ENCODE measurements at places on chromosomes 1 and 21. TPM values are rescaled to one million over a fixed set of nuclear protein-coding genes. Genes with fewer than 3 reads are reported as not detected.

DNA sequence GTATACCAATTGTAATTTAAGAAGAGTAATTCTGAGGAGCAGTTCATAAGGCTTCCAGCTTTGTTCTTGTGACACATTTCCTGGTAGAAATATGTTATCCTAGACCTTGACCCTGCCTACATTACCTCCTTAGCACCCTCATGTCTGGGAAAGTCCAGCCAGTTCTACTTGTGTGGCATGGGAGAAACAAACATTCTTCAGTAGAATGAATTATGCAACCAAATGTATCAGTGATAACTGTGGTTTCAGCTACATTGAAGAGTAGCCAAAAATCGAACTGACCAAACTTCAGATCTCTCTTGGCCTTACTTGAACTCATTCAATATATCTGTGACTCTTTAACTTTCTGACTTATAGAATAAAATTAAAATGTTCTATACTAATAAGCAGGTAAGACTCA is 308.1 kb upstream of the LYPLAL1 start:
- no peak overlapping the region for H3K27ac ChIP-seq
- H3K4me1 ChIP-seq = no peaks in the 10 kb centered on the region
- DNase-seq = no peak
- no peaks in the 10 kb centered on the region for H3K27me3 ChIP-seq
- no peaks in the 10 kb centered on the region for H3K36me3 ChIP-seq
- H3K4me3 ChIP-seq = no peak overlapping the region

The TMPRSS3 gene
- 1.3 TPM for total RNA-seq

The GORAB gene
- total RNA-seq = 15.7 TPM

GRCh38 chr1:116881879-116882520 is 27.7 kb upstream of the PTGFRN start:
- no peaks in the 10 kb centered on the region for H3K36me3 ChIP-seq
- peak overlapping the region; percentile 81 for H3K27ac ChIP-seq
- H3K4me1 ChIP-seq = peaks cover 12% of the 10 kb centered on the region
- H3K4me3 ChIP-seq = no peak overlapping the region

The PLK3 gene
- total RNA-seq = 32.6 TPM

DNA sequence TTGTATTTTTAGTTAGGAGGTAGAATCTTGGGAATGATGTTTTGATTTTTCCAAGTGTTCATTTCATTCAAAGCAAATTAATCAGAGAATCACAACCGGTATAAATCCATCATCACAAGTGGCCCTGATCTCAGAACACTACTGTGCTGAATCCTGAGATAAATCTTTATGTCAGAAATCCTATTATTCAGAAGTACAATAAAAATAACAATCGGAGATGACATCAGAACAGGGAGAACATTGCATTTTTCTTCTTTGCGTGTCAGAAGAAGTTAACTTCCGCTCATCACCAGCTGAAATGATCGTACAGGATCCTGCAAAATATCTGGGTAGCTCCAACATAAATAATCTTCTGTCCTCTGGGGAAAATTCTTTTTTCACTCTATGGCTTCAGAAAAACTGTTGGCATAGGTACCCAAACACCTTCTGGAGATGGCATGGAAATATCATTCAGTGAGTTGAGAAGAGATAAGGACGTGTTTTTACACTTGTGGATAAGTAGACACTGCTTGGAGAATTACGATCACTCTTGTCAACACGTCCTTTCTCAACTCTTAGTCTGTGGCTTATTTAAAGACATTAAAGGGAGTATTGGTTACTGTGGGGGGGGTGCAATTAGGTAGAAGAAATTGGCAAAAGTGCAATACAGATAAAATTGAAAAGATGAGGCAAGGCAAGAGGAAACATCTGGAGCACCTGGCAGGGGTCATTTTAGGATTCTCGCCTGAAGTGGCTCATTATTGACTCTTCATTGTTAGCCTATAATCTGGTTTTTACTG is 46.9 kb upstream of the SMYD2 start:
- no peak overlapping the region for H3K4me3 ChIP-seq
- DNase-seq = no peak
- no peak overlapping the region for H3K27ac ChIP-seq
- H3K4me1 ChIP-seq = no peaks in the 10 kb centered on the region

DNA sequence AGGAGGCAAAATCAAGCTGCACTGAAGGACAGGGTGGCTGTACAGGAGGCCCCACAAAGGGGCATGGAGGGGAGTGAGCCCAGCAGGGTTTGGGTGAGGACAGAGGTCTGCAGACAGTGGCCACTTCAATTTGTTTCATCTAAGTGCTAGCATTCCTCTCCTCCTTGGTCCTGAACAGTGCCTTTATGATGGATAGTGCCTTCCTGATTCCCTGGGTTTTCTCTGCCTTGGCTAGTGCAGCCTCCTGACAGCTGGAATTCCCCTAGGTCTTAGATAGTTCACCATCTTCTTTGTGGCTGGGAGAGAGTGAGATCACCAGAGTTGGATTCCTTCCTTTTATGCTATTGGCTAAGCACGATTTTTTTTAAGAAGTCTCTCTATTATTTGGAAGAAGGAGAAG is 3.8 kb upstream of the HPCAL4 start:
- H3K27me3 ChIP-seq = peaks cover 24% of the 10 kb centered on the region
- H3K36me3 ChIP-seq = no peaks in the 10 kb centered on the region
- H3K4me1 ChIP-seq = peaks cover 19% of the 10 kb centered on the region
- no peak for DNase-seq

The PLA2G2F gene
- total RNA-seq = not detected

GRCh38 chr21:15309022-15309590 is 244.3 kb upstream of the NRIP1 start:
- no peaks in the 10 kb centered on the region for H3K36me3 ChIP-seq
- no peak overlapping the region for H3K4me3 ChIP-seq
- no peak for DNase-seq
- H3K27me3 ChIP-seq = no peaks in the 10 kb centered on the region
- no peak overlapping the region for H3K27ac ChIP-seq

The RRP1 gene
- 19.3 TPM for total RNA-seq

The ST6GALNAC5 gene
- 33.4 TPM for total RNA-seq

- H3K27me3 ChIP-seq = peaks cover 23% of the 10 kb centered on the region
- no peak overlapping the region for H3K27ac ChIP-seq
- no peaks in the 10 kb centered on the region for H3K4me1 ChIP-seq
- no peaks in the 10 kb centered on the region for H3K36me3 ChIP-seq
- no peak for DNase-seq
- H3K4me3 ChIP-seq = no peak overlapping the region
These were observed 23.9 kb upstream of the SAMD11 start for GRCh38 chr1:899636-900317.

GRCh38 chr1:199734186-199734585 is 293.3 kb upstream of the NR5A2 start:
- DNase-seq = no peak
- H3K27me3 ChIP-seq = no peaks in the 10 kb centered on the region
- no peak overlapping the region for H3K27ac ChIP-seq
- no peaks in the 10 kb centered on the region for H3K4me1 ChIP-seq

The FNDC10 gene
- total RNA-seq = 33.7 TPM

The GJB5 gene
- total RNA-seq = not detected

The TM2D1 gene
- total RNA-seq = 47.4 TPM

DNA sequence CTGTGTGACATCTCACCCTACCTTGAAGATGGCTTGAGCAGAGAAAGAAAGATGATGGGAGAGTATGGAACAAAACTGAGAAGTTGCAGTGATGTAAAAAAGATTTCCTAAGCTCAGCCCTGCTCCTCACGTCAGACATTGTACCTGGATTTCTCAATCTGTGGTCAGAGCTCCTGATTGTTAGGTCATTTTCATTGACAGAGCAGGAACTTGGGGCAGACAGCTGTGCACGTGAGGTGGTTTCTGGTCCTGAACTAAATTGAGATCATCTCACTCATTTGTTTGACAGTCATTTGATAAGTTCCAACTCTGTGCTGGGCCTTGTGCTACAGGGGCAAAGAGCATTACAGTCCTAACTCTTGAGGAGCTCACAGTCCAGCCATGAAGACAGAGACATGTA is 10.2 kb downstream of the TRAF3IP3 start:
- H3K4me1 ChIP-seq = no peaks in the 10 kb centered on the region
- no peaks in the 10 kb centered on the region for H3K27me3 ChIP-seq
- DNase-seq = no peak
- H3K36me3 ChIP-seq = no peaks in the 10 kb centered on the region
